ENCODE measurements at places on chromosomes 11 and 22.

- DNase-seq: no peak
Observed at GRCh38 chr22:27400811-27401210, 400.7 kb downstream of the MN1 start.

DNA sequence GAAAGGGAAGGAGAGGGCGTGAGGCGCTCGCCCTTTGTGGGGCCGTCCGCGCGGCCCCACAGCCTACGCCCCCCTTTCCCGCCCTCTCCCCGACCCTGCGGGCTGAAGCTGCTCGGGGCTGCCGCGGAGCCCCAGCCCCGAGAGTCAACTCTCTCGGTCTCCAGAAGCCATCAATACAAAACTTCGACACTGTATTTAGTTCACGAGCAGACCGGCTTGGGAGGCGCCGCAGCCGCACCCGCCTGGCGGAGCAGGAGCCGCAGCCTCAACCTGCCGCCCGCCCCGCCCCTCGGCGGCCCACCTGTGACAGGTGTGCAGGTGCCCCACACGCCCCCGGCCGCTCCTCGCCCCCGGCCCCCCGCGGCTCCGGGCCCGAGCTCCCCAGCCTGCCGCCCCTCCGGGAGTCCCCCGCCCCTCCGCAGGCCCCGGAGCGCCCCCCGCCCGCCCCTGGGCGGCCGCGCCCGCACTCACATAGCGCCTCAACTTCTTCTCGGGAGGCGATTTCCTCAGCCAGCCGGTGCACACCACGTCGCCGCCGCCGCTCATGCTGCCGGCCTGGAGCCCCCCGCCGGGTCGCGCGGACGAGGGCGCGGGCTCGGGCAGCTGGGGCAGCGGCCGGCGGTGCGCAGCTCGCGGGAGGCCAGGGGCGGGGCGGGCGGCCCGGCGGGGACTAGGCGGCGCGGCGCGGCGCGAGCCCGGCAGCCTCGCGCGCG is at the start of gene GAB2:
Gene GAB2 (minus strand): TSS at position 646 of the 713 bp plus-strand sequence. CDS start 100 bp downstream, at position 546.
- DNase-seq: no peak

- no peak for DNase-seq
Observed at GRCh38 chr22:39707816-39708215, 137.3 kb downstream of the CACNA1I start.

DNA sequence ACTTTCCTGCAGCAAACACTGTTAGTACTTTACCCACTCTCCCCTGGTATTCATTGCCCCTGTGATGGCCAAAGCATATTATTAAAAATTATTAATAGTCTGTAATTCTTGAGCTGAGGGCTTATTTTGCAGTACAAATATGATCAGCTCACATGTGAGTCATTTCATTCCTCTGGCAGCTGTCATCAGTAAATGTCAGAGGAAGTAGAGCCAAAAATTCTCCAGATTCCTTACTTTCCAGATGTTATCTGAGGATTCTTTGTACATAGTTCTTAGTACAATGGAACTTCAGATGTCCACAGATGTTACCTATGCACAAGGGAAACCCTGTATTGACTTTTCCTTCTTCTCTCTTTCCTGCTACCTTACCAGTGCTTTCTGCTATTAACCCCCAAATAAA is 12.5 kb downstream of the OR5B3 start:
- no peak for DNase-seq

DNA sequence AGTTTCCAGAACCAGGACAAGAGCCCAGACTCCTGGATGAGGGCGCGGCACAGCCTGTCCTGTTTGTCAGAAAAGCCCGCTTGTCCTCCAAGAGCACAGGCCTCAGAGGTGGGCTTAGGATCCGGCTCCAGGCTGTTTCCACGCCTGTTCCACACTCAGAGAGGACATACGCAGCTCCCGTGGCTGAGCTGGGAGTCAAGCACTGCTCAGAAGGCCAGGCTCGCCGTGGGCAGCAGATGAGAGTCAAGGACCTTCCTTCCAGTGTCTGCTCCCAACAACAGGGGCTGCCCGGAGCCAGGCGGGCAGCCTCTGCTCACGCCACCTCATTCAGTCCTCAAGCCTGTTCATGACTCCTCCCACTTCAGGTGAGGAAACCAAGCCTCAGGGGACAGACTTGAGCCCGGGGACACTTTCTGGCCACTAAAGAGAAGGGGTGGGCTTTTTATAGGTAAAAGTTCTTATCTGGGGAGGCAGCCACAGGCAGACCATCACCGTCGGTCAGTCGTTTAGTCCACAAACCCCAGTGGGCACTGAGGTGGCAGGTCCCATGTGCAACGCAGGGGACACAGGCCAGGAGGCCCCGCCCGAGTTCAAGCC is 3.8 kb downstream of the CYB5R3 start:
- peak; percentile 45 for DNase-seq

DNA sequence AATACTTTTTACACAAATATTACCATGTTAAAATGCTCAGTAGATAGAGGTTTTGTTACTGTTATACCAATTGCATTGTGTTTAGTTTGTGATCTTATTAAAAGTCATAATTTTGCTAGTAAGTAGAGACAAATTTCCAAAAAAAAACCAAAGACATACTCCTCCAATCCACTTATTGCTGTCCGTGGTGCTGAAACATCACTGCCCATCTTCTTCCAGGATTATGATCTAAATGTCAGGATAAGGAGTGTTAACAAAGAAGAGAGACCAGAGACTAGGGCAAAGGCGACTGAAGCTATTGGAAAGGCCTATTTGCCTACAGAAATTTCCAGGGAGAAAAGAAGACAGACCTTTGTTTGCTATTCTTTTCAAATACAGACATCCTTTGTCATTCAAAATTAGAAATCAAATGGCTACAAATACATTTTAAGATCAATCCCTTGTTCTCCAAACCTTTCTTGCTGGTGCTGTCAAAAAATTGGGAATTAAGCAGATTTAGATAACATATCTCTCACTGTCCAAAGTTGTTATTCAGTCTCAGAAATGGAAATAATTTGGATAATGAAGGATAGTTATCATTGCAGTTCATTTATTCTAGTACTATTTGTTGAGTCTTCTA is 199.7 kb downstream of the C11orf91 start:
- DNase-seq: no peak

DNA sequence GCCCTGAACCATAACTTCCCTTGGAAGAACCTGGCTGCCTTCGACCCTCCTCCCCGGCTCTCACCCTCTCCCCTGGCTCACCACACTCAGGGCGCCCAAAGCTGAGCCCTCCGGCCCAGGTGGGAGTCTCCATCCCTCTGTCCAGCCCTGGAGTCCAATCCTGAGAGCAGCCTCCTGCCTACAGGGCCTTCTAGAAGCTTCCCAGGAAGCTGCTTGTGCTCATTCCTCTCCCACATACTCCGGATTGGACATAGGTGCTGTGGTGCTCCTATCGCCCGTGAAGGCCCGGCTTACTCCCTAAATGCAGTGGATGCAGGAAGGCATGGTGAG is 1332.0 kb downstream of the BRD1 start:
- no peak for DNase-seq

DNA sequence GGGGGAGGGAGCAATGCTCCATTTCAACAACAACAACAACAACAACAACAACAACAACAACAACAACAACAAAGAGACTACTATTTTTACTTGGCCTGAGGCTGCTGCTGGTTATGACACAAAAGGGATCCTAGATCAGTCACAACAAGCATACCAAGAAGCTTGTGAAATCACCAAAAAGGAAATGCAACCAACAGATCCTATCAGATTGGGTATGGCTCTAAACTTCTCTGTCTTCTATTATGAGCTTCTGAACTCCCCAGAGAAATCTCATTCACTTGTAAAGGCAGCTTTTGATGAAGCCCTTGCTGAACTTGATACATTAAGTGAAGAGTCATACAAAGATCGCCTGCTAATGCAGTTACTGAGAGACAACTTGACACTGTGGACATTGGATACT is 10.5 kb upstream of the MS4A2 start:
- no peak for DNase-seq

DNA sequence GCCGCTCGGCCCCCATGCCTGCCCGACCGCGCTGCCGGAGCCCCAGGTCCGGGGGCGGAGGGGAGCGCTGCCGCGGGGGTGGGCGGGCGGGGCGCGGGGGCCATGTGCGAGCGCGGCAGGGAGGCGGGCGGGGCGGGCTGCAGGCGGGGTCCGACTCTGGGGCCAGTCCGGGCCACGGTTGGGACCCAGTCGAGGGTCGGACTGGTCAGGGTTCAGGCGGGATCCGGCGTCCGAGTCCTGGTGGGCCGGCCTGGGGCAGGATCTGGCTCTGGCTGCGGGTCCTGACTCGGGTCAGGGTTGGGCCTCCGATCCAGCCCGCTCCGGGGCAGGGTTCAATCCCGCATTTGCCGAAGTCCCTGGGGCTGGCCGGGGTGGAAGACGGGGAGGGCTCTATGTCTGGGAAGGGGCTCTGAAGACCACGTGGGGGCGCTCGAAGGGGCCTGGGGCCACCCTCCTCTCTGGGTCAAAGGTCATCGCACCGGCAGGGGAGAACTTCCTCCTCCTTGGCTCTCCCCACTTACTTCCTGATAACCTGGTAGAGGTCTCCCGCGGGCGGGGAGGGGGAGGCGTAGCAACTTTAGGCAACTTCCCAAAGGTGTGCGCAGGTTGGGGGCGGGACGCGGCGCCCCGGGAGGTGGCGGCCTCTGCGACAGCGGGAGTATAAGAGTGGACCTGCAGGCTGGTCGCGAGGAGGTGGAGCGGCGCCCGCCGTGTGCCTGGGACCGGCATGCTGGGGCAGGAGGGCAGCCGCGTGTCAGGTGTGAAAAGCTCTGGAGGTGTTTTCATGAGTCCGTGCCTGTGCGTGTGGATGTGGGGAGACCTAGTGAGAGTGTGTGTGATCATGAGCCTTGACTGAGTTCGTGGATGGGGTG is 603 bp downstream of the ESRRA start:
- no peak for DNase-seq

GRCh38 chr11:58503361-58503856 is 4.5 kb downstream of the OR5B21 start:
- no peak for DNase-seq

GRCh38 chr11:58674609-58675008 is 52.1 kb downstream of the CNTF start:
- DNase-seq: no peak

DNA sequence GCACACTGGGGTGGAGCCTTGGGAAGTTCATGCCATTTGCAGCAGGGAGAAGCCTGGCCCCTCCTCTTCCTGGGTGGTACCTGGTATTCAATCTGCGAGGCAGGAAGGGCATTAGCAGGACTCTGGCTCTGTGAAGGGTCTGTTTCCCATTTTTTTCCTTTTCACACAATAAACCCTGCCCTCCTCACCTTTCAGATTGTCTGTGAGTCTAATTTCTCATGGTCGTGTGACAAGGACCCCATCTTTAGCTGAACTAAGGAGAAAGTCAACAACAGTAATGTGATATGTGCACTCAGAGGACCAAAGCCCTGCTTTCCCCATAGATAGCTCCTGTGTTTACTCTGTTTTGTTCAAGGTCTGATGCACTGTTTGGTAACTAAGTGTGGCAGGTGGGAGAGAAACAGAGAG is 26.6 kb upstream of the CASP4 start:
- no peak for DNase-seq

GRCh38 chr11:68436162-68436888 is 24.2 kb upstream of the PPP6R3 start:
- no peak for DNase-seq

GRCh38 chr22:31339148-31339832 is 6.9 kb downstream of the PATZ1 start:
- no peak for DNase-seq

DNA sequence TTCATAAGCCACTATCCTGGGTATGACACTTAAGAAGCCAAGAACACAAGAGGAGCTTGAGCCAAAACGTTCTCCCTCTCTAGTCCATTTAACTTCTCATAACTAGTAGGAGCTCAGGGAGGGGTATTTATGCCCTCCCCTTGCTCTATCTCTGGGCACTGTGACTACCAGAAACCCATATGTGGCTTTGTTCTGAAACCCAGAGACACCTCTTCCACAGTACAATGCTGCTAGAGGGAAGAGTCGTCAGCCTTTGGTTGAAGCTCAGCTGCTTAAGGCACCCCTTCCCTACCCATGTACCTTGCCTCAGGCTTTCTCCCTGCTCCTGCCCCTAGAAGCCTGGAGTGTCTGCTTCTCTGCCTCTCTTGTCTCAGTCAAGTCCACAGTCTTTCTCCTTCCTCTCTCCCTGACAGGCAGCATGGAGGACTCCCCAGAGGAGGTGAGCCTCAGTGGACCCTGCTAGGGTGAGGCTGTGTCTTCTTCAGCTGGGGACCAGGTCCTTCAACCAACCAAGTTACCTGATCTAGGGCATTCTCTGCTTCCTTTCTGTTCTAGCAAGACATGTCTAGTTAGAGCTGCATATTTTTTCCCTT is 23.1 kb upstream of the USP47 start:
- no peak for DNase-seq

DNA sequence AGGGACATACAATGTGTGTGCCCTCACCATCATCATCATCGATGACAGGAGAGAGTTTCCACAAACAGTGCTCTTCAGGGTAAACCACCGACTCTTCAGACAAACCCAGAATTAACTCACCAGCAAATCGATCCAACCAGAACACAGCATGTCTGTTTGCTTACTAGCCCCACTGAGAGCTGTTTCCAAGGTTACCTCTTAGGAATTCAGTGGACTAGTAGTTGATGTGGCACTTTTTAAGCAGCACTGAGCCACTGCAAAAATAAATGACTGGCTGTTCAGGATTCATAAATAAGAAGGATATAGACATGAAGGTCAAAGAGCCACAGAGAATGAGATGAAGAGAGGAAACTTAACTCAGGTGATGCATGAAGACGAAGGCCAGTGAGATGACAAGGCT is 83.1 kb downstream of the PARVA start:
- DNase-seq: no peak

DNA sequence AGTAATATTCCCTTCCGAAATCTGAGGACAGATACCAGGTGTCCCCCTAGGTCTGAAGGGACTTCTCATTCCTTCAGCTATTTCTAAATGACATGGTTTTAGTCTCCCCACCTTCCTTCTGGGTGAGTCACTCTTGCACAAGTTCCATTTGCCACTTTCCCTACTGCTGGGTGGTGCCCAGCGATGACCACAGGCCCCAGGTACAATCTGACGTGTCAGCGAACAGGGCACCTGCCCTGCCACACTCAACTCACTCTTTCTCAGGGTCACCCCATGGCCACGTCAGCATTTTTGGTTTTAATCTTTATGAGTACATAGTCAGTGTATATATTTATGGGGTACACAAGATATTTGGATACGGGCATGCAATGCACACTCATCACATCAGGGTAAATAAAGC is 17.2 kb downstream of the POU2AF1 start:
- no peak for DNase-seq
